Cortex of kidney (tissue), 1 donor: ENCODE measurements at places on chromosomes 16 and 17.

GRCh38 chr17:2343421-2343820, 6.1 kb downstream of the SGSM2 start:
- DNase-seq = no peak

DNA sequence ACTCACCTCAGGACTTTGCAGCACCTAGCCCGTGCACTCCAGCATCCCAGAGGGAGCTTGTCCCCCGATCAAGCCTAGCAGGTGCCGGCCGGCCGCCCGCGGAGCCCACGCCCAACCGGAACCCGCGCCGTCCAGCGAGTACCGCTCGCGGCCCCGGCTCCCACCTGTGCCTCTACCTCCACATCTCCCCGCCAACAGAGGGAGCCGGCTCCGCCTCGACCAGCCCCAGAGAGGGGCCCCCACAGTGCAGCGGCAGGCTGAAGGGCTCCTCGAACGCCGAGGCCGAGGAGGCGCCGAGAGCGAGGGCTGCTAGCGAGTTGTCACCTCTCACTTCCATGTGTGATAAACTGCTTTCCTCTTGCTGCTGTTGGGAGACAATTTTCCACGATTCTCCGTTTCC, 41.1 kb upstream of the DHRS7B start:
- no peak for DNase-seq

- DNase-seq = no peak
Measured at GRCh38 chr17:37322106-37322505, 53.7 kb upstream of the C17orf78 start.

- peak; percentile 37 for DNase-seq
Measured at GRCh38 chr16:79600638-79601091, at the start of gene MAF. MAF (minus strand) TSS chr16:79600737; CDS start chr16:79599902, 835 bp downstream.

DNA sequence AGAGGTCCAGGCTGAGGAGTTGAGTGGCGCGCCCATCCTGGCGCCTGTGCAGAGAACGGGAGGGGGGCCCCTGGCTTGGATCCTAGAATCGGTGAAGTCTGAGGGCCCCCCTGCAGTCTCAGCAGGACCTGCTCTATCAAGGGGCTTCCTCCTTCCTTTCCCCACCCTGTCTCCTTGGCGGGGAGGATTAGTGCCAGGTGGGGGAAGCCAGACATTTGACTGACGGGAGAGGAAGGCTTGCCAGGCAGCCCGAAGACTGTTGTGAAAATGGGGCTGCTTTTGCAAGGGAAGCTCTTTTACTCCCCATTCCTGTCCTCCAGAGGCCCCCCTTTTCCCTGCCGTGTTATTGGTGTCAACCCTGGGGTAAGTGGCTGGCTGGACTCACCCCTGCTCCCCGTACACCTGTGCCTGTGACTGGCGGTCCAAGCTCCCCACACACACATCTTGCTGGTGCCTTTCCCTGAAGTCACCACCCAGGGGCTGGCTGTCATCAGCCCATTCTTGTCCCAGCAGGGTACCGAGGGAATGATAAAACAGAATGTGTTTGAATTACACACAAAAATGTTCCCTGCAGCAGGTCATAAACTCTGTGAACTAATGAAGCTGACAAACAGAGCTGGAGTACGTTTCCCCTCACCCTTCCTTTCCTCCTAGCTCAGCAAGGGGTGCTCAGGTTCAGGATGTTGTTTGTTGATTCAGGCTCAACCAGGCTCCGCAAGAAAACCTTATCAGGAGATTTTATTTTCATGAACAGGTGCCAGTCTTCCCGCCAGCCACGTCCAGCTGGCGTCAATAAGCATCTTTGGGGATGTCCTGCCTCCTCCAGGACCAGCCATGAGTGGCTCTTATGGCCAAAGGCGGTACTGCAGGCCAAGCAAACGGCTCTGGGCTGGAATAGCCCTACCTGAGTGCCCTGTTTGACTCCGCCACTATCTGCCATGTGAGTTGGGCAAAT, 4.4 kb upstream of the ARMC7 start:
- no peak for DNase-seq

DNA sequence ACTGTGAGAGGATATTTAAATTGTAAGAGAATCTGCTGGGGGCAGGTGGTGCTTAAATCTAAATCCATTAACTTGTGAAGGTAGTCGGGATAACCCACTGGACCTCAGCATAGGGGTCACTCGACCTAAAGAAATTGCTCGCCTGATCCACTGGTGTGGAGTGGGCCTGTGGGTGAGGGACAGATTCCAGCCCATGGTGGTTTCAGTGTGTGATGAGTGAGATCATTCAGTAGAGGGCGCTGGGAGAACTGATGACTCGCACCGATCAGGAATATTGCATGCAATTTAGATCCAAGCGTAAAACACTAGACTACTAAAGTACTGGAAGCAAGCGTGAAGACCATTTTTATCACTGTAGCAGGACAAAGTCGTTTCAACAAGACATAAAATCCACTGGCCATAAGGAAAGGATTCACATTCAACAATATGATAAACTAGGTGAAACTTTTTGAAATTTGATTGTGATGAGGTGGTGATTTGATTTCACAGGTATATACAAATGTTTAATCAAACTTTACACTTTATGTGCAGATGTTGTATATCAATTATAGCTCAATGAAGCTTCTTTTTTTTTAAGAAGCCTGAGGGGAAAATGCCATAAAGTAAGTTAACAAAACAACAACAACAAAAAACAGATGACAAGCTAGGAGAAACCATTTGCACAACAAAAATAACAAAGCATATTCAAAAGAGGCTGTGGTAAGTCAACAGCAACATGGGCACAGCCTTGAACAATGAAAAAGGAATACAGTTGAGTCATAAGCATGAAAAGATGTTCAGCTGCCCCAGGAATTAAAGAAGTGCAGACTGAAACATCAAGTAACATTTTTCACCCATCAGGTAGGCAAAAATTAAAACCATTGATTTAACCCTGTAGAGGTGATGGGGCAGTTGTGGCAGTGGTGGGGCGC, 7.5 kb upstream of the TMEM170A start:
- no peak for DNase-seq

DNA sequence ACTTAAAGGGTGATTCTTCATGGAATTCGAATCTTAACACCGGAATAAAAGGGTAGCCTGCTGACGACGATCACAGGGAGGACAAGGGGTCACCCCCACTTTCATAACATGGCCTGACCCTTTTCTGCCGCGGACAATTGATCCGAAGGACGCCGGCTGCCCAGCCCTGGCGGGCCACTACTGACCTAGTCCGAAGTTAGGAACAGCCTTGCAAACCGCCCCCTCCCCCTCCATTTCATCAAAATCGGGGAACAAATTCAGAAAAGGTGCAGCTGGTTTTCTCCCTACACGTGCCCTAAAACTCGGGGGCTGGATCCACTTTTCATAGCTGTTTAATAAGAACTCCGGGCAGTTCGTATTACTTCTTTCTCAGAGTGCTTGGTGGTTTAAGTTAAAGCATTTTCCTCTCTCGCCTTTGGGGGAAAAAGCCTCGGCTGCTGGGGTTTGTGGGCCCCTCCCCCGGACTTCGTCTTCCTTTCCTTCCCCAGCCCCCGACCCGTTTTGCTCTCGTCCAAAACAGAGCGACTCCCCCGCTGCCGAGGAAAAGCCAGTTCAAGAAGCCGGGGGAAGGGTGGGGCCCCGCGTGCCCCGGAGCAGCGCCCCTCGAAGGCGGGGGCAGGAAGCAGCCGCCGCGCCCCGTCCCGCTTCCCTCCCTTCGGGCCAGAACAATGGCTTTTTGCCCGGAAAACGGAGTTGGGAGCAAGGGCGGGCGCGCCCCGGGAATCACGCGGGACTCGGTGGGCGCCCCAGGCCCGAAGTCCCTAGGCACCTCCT, 641 bp upstream of the CBX2 start:
- no peak for DNase-seq

DNA sequence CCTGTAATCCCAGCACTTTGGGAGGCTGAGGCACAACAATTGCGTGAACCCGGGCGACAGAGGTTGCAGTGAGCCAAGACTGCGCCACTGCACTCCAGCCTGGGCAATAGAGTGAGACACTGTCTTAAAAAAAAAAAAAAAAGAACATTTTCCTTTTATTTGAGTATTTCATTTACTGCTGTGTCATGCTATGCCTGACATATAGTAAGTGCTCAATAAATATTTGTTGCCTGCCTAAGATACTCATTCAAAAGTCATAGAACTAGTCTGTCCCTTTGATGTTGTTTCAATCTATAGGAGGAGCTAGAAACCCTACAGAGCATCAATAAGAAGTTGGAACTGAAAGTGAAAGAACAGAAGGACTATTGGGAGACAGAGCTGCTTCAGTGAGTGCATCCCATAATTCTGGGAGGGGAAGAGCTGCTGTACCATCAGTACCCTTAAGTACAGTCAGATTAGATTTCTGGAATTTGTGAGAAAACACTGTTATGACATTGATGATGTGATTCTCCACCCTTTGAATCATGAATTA, 20.0 kb downstream of the CALCOCO2 start:
- DNase-seq = no peak

- DNase-seq = no peak
Measured at GRCh38 chr16:27879601-27880247, 183.8 kb downstream of the GSG1L start.

GRCh38 chr16:75042426-75043174, 43.8 kb downstream of the ZNRF1 start:
- DNase-seq = no peak

DNA sequence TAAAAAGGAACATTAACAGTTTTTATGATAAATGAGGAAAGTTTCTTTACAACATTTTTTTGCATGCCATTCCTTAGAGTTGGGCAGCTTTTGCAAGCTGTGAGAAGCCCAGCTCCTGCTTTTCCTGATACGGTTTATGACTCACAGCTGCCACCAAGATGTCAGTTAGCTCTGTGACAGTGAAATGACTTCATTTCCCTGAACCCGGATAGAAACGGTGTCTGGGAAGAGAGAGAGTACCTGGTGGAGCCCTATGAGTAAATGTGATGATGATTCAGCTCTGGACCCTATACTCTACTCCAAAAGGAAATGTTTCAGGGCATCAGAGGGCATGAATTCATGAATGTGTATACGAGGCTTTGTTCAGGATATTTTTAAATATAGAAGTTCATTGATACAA, 366.3 kb upstream of the HSBP1 start:
- DNase-seq = no peak

- DNase-seq = no peak
Measured at GRCh38 chr17:64406321-64407200, 15.9 kb upstream of the PECAM1 start.

- DNase-seq = no peak
Measured at GRCh38 chr17:14360856-14361255, 60.0 kb downstream of the HS3ST3B1 start.

- no peak for DNase-seq
Measured at GRCh38 chr17:15651583-15652110, 32.1 kb upstream of the FBXW10B start.

DNA sequence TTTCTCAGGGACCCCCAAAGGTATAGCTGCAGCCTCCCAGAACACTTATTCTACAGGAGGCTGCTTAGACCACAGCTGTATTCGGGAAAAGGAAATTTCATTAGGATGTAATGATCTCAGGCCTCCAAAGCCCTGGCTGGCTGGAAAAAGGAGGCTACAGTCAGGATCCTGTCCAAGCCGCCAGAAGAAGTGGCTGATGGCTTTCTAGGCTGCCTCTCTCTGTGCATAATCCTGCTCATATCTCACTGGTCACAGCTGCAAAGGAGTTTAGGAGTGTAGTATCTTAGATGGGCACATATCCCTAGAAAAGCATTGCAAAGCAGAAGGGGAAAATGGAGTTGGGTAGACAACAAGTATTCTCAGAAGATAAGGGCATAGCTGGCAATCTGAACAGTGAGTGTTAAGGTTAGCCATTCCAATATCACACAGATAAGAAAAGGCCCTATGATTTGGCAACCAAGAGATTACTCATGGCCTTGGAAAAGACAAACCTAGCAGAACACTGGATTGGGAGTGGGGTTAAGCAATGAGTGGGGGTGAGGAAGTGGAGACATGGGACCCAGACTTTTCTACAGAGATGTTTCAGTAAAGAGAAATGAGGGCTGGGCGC, 26.0 kb upstream of the PRKCA start:
- DNase-seq = no peak

DNA sequence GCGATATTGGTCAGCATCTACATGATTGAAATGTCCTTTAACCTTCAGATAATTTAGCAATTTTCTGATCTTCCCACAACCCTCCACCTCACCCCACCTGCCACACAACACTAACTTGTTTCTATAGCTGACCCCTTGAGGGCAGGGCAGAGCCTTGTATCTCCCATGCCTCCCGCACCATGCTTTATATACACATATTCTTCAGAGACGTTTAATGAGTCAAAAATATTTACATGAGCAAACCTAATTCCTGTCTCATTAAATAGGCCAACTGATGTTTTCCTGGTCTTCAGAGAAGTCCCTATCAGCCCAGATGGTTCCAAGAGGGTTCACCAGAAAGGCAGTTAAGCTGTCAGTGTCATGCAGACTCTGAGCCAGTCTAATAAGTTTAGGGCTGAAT, 6.6 kb upstream of the DHRS7C start:
- no peak for DNase-seq

DNA sequence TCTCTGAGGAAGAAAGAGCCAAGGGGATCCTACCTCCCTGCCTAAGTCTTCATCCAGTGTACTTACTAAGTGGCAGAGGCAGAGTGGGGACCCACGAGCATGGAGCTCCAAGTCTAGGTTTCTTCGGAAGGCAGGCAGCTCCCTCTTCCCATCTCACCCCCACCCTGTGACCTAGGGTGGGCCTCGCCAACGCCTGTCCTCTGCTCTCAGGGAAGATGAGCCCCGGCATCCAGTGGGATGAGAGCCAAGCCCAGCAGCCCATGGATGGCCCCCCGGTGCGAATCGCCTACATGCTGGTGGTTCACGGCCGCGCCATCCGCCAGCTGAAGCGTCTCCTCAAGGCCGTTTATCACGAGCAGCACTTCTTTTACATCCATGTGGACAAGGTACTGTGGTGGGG, 8.3 kb downstream of the XYLT2 start:
- DNase-seq = no peak
